ENCODE measurements at places on chromosomes 12 and 14. TPM values are rescaled to one million over a fixed set of nuclear protein-coding genes. Genes with fewer than 3 reads are reported as not detected.

The OASL gene
- total RNA-seq, result 1.9 TPM

The FZD10 gene
- 0.13 TPM for total RNA-seq

The SETD1B gene
- total RNA-seq, result 6.6 TPM

The TTC7B gene
- 16.4 TPM for total RNA-seq

The AQP6 gene
- not detected for total RNA-seq

The KRT6C gene
- total RNA-seq, result not detected

The PITPNM2 gene
- total RNA-seq, result 7.6 TPM

The MAP3K9 gene
- 0.13 TPM for total RNA-seq

The GALC gene
- 17.1 TPM for total RNA-seq

The RNASE3 gene
- total RNA-seq, result not detected

The GPHB5 gene
- total RNA-seq, result not detected

The PPM1H gene
- total RNA-seq, result 3.1 TPM

The AKT1 gene
- total RNA-seq, result 144 TPM

The FERMT2 gene
- 108 TPM for total RNA-seq

The SYNDIG1L gene
- not detected for total RNA-seq

The FOXN4 gene
- not detected for total RNA-seq

The EML5 gene
- 0.13 TPM for total RNA-seq

The LALBA gene
- total RNA-seq, result not detected

The COX8C gene
- not detected for total RNA-seq

The LYSET gene
- 12.2 TPM for total RNA-seq

The RTN1 gene
- total RNA-seq, result 0.16 TPM

The REP15 gene
- 0.97 TPM for total RNA-seq

The FOXM1 gene
- total RNA-seq, result 8.9 TPM

The GAS2L3 gene
- total RNA-seq, result 25.3 TPM

The FUT8 gene
- 13.4 TPM for total RNA-seq

The PACS2 gene
- total RNA-seq, result 78.4 TPM

The FAM90A1 gene
- total RNA-seq, result not detected

The PTPRQ gene
- not detected for total RNA-seq

The NRIP2 gene
- not detected for total RNA-seq

The CIROP gene
- not detected for total RNA-seq

The TAS2R9 gene
- total RNA-seq, result 0.13 TPM

The KCNA5 gene
- total RNA-seq, result not detected

The TAS2R7 gene
- total RNA-seq, result not detected

The BCL11B gene
- under 0.01 TPM for total RNA-seq

The KRT73 gene
- total RNA-seq, result not detected

The TUNAR gene
- not detected for total RNA-seq

The RPS6KL1 gene
- total RNA-seq, result 7.0 TPM

The GALNT8 gene
- 0.13 TPM for total RNA-seq

The KRT84 gene
- total RNA-seq, result not detected

The CAPZA3 gene
- not detected for total RNA-seq

The MMP19 gene
- 1.4 TPM for total RNA-seq

The SUSD6 gene
- total RNA-seq, result 23.7 TPM

The AMDHD1 gene
- total RNA-seq, result 0.06 TPM

The LRCOL1 gene
- 2.5 TPM for total RNA-seq

The HRK gene
- total RNA-seq, result not detected

The GRIN2B gene
- under 0.01 TPM for total RNA-seq

The SLCO1B3 gene
- not detected for total RNA-seq

The PGF gene
- total RNA-seq, result 121 TPM

The RND1 gene
- 5.5 TPM for total RNA-seq

The KRT74 gene
- not detected for total RNA-seq

The KRT77 gene
- total RNA-seq, result not detected

All from bladder microvascular endothelial cell (primary cell).